CD4-positive, alpha-beta T cell treated with Interleukin-1 beta for 1 hour (primary cell): ENCODE measurements at places on chromosomes 6 and 20.

GRCh38 chr20:9949563-9949962 lies 85.2 kb upstream of the ANKEF1 start:
- DNase-seq, result no peak

DNA sequence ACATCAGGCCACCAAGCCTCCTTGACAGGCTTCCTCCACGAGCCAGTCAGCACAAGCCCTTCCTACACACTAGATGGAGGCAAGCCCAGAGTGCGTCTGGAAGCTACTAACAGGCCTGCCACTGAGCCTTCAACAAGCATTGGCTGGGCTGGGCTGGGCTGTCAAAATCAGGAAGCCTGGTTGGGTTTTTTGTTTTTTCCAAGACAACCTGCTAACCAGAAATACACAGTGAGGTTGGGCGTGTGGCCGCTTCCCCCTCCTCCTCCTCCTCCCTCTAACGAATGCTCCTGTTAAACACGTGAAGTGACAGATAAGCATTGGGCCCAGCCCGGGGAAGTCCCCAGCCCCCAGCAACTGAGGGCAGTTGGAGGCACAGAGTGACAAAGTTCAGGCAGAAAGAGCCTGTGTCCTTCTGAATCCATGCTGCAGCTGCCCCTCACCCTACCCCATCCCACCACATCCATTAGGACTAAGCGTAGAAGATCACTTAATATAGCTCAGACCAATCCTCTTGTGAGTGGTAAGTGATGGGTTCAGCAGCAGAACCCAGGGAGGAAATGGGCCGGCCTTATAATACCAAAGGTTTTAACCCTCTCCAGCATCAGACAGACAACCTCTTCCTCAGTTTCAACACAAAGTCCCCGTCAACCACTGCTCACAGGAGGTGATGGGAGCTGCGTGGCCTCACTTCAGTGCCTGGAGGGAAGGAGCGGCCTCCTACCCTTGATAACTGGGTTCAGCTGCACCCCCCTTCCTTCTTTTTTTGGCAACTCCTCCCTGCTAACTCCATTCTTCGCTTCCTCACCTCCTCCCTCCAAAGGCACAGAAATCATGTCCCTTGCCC lies 1.1 kb downstream of the NFATC2 start:
- DNase-seq, result peak; percentile 90

GRCh38 chr20:38671186-38671585 lies 53.1 kb upstream of the SLC32A1 start:
- no peak for DNase-seq

GRCh38 chr6:107572886-107573285 lies 83.0 kb downstream of the SOBP start:
- no peak for DNase-seq

GRCh38 chr20:41078329-41078728 lies 49.7 kb downstream of the TOP1 start:
- no peak for DNase-seq

DNA sequence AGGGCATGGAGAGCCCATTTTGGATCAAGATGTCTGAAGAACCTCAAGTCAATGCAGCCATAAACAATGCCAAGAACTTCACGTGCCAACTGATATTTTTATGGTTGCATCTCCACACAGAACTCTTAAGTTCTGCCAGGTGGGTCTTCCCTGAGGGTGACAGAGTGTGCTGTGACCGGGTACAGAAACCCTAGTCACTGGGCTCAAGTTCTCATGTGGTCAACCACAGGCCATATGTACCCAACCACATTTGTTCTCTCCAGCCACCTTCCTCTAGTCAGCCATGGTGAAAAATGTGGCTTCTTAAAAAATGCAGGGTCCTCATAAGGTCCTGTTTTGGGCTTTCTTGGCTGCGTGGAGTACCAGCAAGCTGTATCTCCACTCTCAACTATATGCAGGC lies 48.9 kb downstream of the CLIC5 start:
- DNase-seq, result no peak

GRCh38 chr20:6007094-6007528 lies 46.7 kb downstream of the LRRN4 start:
- no peak for DNase-seq

DNA sequence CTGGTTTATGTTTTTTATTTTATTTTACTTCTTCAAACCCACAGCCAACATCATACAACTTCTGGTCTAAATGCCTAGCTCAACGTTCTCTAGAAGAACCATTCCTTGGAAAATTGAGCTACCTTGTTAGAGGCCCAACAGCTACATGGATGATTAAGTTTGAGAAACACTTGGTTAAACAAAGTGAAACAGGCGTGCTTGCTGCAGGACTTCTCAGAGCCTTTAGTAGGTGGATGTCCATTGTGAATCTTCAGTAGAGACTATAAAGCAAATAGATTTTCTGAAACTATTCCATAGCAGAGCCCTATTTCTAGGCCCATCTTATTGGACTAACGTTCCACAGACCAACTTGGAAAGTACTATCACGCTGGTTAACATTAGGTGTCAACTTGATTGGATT lies 51.3 kb downstream of the BCAS1 start:
- DNase-seq, result no peak
